ENCODE measurements at places on chromosomes 16 and 17. TPM values are rescaled to one million over a fixed set of nuclear protein-coding genes. Genes with fewer than 3 reads are reported as not detected.

The PRAC2 gene
- polyA plus RNA-seq: not detected

The CES5A gene
- polyA plus RNA-seq: not detected

The CHST5 gene
- polyA plus RNA-seq: 0.01 TPM

The SCPEP1 gene
- polyA plus RNA-seq: 83.0 TPM

The BCO1 gene
- polyA plus RNA-seq: not detected

DNA sequence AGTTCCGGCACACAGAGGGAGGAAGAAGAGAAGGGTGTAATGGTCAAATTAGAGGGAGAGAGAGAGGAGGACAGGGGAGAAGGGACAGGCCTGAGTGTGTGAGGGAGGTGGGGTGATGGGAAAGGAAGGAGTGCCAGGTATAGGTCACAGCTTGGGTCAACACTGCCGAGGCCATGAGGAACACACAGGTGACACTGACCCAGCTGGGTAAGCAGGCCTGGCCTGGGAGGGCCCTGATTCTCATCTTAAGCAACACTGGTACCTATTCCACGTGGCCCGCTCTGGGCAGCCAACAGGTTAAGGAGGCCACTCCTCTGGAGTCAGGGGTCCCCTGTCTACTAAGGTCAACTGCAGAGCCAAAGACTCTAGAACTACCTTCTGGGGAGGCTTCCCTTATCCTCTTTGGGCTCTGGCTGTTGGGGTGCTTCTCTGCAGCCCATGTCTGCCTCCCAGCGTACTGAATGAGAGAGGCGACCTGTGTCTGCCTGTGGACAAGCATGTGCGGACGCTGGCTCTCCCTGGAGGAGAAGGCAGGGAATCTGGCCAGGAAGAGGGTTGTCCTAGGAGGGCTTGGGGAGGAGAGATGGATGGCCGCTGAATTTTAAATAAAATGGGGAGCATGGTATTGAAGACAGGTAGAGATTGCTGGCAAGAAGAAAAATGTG lies 57.6 kb downstream of the RGS9 start:
- no peak for DNase-seq

- no peak for DNase-seq
These were observed 1293.2 kb upstream of the GOT2 start for GRCh38 chr16:60027351-60027750.

DNA sequence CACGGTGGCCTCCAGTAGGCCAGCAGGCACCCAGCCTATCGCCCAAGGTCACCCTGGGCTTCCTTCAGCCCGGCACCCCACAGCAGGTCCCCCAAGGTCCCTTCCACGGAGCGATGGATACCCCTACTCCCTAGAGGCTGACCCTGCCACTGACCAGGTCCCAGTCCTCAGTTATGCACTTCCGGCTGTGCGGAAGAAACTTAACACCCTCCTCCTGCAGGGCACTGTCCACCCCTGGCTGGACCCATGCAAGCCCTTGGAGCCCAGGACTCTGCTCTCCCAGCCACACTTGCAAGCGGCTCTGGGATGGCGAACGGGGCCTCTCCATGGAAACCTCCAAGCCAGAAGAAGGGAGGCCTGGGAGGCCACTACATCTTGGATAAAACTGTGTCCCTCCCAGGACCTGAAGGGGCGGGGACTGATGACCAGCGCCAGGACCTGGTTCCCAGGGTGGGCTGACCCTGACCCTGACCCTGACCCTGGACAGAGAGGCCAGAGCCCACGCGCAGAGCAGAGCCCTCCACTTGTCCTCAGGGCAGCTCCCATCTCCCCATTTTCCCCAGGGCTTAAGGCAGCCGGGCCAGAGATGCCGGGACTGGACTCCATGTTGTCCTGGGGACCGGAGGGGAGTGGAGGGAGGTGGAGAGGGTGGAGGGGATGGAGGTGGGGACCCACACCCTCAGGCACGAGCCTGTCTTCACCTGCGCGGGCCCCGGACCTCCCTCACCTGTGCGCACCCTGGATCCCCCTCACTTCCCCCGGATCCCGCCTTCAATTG lies 734 bp downstream of the CEP131 start:
- DNase-seq: no peak

DNA sequence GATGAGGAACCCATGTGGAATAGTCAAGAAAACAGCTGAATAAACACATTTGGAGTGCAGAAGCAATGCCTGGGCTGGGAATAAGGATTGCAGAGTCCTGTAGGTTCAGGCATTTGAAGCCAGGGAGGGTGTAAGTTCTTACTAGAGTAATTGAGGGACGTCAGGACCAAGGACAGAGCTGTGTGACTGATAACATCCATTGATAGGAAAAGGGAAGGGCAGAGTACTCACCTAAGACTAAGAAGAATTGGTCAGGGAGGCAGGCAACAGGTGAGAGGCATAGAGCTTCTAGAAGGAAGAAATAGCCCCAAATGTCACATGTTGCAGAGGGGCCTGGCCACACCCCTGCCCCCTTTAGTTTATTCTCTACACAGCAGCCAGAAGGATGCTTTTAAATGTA lies 79.8 kb upstream of the TMEM132E start:
- DNase-seq: peak; percentile 11

- DNase-seq: no peak
These were observed 23.9 kb upstream of the CLEC18A start for GRCh38 chr16:69927056-69927757.
